ENCODE measurements at places on chromosomes 12 and 14.

DNA sequence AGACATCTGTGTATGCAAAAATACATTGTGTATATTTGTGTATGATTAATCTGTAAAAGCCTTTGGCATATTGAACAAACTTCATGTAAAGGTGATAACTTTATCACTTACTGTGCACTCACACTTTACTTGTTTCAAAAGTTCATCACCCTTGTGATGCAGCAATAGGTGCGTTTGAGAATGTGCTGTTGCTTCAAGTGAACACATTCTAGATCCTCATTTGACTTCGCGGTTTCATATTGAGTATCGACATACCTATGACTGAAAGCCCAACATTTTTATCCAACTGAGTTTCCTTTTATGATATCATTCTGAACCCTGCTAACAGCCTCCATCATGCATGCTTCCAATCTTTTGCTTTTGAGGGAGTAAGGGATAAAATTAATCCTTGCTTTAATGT, 1086.9 kb downstream of the TMEM121 start:
- no peak for DNase-seq

- DNase-seq = no peak
Measured at GRCh38 chr12:121748571-121749265, 36.2 kb downstream of the TMEM120B start.

DNA sequence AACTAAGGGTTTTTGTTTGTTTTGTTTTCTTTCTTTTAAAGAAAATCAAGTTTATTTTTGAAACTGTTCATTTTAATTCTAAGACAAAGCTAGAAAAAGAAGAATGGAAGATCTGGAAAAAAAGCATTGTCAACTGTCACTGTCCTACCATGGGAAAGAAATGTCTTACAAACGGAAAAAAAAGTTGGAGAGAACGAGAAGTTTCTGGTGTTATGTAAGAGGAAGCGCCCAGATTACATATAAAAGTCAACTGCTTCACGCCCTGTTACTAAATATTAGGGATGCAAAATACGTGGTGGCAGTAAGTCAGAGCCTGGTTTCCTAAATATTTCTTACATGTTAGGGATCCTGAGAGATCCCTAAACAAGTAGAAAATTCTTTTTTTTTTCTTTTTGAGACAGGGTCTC, 14.3 kb upstream of the FBXL14 start:
- no peak for DNase-seq

- DNase-seq = no peak
Measured at GRCh38 chr12:96208346-96208745, 14.2 kb downstream of the ELK3 start.

DNA sequence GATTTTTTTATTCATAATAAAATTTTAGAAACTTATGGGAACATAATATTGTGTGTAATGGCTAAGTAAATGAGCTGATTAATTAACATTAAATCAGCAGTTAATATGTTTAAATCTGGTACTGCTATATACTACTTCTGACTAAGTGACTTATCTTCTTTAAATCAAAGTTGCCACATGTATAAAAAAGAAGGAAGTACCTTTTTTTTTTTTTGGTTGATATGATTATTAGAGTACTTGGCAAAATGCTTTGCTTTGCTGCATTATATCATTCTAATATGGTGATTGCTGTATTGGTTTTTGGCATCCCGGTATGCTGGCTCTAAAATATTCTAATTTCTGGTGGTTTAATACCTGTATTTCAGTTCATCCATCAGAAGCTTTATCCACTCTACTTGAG, 319.1 kb upstream of the RGS6 start:
- DNase-seq = no peak

- DNase-seq = no peak
Measured at GRCh38 chr12:67671419-67671818, 22.9 kb downstream of the DYRK2 start.

- no peak for DNase-seq
Measured at GRCh38 chr12:125688881-125689280, 623.6 kb downstream of the AACS start.

DNA sequence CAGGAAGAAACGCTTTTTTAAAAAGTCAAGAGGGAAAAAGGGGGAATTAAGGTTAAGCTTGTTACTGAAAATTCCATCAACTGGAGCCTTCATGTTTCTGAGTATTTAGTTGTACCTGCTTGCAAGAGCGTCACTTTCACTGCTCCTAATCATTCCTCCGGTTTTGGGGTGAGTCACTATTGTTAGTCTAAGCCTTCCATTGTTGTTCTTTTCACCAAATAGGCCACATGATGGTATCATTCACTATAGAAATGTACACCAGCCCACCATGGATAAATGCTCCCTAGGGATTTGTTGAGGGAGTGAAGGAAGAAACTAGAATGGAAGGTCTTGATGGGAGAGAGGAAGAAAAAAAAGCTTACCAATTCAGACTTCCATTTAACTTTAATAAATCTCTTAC, 3.0 kb downstream of the IL22 start:
- DNase-seq = no peak

DNA sequence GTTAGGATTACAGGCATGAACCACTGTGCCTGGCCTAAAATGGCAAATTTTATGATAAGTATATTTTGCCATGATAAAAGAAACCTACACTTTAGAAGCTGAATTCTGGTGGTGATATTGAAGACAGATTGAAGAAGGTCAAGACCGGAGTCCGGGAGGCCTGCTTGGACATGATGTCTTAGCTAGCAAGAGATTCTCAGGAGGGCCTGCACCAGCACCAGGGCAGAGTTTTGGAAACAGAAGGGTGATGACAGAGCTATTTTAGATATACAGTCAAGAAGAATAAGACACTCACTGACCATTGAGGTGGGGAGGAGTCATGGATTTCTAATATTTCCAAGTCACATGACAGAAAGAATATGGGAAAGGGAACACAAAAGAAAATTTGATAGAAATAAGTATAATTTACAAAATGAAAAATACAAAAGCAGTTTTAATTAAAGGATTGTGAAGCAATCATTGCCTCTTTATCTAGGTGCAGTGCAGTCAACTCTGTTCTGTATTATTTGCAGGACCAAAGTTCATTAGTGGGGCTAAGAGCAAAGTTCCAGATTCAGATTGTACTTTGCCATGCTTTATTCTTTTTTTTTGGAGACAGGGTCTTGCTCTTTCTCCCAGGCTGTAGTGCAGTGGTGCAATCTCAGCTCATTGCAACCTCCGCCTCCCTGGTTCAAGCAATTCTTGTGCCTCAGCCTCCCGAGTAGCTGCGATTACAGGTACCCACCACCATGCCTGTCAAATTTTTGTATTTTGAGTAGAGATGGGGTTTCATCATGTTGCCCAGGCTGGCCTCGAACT, 9.3 kb upstream of the PPP4R3A start:
- no peak for DNase-seq

DNA sequence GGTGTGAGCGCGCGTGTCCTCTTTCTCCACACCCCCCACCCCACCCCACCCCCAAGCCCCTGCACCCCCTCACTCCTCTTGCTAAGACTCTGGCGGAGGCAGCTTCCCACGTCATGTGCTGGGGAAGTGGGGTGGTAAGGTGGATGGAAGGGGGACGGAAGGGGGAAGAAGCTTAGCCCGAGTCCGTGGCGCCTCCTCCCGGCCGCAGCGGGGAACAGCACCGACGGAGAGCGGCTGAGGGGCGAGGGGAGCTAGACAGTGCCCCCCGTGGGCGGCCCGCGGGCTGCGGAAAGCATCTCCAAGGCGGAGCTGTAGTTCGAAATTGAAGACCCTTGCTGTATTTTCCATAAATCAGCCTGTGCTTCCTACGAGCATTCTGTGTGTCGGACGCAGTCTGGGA, 588 bp upstream of the GRIN2B start:
- DNase-seq = no peak

GRCh38 chr14:31013841-31014240, 11.6 kb upstream of the AP4S1 start:
- no peak for DNase-seq

DNA sequence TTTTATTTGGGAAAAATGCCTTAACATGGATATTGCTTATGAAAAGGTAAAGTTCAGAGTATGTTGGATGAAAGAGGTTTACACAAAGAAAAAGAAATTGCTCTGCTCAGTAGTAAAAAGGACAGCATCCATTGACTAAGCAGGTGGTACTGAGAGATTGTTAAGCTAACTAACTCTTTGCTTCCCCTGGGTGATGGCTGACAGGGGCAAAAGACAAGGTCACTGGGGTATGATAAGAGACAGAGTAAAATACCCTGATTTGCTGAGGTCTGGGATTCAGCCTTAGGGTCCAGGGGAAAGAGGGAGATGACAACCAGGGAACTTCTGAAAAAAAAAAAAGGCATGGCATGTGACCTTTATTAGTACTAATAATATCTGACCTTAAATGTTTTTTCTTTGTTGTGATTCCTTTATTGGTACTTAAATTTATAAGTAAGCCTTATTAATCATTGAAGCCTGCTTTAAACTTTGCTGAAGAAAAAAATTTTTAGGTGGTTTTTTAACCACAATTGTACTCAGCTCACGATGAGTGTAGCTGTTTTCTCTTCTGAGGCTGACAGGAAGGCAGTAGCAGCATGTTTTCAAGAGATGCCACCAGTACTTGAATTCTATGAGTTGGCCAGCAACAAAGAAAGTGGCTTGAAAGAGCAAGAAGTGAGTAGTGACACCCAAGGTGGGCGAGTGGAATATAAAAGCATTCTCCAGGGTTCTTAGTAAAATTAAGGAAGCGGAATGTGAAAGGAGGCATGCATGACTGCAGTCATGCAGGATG, 43.7 kb upstream of the KITLG start:
- DNase-seq = no peak

DNA sequence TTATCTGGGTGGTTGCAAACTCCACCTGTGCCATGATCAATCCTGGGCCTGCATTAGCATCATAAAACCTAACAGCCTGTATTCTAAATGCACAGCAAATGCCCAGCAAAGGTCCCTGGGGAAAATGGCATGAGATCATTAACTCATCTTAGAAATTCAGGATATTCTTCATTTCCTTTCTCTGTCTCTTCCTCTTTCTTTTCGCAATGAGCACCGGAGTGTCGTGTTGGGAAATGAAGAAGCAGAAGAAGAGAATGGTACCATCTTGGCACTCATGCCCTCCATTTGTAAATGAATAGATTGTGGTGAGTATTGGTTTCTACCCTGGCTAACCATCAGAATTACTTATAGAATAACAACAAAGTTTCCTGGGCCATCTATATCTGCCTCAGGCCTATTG, 193.6 kb downstream of the GALC start:
- no peak for DNase-seq

GRCh38 chr12:124457287-124458219, 109.9 kb downstream of the NCOR2 start:
- DNase-seq = no peak

- peak; percentile 63 for DNase-seq
Measured at GRCh38 chr14:69675877-69676416, 64.6 kb downstream of the SUSD6 start.

DNA sequence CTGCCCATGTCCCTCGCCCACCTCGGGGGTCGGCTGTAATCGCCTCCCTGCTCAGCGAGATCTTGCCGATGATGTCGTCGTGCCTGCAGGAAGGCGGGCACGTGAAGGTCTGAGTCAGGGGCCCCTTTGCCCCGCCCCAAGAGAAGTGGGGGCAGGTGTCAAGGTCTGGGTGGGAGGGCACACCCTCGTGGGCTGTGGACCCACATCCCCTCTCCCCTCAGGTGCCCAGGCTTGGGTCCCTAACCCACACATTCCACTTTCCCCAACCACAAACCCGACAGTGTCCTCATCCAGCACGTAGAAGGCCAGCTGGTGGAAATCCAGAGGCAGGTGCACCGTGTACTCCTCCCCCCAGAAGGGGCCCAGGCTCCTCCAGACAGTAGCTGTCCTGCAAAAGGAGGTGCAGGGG, 7.8 kb downstream of the RASAL1 start:
- no peak for DNase-seq

- DNase-seq = no peak
Measured at GRCh38 chr12:131724534-131724933, 13.6 kb downstream of the SFSWAP start.

DNA sequence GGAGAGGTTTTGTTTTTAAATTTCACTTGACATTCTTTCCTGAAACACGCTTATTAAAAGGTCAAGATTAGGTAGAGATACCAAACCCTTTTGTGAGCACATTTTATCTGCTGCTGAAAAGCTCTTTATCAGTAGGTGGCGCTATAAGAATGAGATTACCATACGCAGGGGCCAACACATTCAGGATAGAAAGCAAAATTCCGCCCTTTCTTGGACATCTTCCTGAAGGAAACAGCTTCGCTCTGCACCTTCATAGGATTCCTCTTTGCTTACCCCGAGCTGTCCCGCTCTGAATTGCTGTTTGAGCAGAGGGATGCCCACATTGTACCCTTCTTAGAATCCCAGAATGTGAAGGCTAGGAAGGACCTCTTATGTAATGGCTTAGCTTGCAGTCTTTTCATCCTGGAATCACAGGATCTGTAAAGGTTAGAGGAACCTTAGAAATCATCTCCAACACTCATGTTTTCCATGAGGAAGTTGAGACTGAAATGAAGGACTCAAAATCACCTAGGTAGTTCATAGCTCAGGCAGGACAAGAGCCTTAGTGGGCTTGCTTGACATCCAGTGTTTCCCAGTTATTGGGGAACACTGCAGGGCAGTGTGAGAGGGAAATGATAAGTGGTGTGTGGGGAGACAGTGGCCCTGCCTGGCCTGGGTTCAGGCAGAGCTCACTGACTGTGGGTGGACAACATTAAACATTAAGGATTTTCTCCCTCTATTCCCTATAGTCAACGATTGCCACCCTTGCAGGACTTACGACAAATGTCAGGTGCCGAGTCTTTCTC, 38.7 kb upstream of the CRY1 start:
- DNase-seq = peak; percentile 18

GRCh38 chr12:1435456-1435855, 158.9 kb downstream of the FBXL14 start:
- no peak for DNase-seq

DNA sequence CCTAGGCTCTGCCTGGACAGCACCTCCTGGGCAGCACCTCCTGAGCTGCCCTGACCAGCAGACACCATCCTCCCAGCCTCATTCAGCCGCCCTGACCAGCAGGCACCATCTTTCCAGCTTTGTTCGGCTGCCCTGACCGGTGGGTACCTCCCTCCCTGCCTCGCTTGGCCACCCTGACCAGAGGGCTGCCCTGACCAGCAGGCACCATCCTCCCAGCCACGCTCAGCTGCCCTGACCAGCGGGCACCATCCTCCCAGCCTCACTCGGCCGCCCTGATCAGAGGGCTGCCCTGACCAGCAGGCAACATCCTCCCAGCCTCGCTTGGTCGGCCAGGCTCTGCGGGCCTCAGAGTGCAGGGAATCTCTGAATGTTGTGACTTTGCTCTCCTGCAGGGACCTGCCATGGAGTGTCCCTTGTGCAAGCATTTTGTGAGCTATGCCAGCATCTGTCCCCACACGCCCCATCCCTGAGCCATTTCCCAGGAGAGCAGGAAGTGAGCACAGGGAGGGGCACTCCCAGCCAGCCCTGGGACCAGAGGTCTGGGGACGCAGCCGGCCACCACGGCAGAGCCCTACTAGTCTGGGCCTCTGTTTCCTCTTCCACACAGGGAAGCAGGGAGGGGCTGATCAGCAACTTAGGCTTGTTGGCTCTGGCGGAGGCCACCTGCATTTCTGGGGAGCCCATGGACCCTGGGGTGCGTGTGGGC, 265.5 kb downstream of the SEC23A start:
- DNase-seq = no peak

DNA sequence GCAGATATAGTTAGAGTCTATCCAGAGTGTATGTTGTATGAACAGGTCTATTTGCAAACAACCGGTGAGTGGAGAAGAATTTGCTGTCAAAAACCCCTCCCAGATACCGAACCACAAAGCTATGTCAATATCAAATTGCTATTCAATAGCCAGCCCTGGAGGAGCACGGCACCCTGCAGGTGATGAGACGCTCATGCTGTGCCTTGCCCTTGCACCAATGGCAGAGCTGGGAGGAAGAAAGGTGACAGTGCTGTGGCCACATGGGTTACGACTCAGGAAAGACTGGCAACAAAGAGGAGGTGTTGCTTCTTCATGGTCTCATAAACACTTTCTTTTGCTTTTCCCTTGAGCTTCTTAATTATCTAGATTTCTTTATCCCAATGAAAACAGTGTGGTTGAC, 55.7 kb downstream of the PAX9 start:
- no peak for DNase-seq
